Activated naive CD4-positive, alpha-beta T cell (primary cell): ENCODE measurements at places on chromosomes 1 and 21.
A peak's percentile ranks its signal among the peaks of the same experiment; 100 is the strongest.

DNA sequence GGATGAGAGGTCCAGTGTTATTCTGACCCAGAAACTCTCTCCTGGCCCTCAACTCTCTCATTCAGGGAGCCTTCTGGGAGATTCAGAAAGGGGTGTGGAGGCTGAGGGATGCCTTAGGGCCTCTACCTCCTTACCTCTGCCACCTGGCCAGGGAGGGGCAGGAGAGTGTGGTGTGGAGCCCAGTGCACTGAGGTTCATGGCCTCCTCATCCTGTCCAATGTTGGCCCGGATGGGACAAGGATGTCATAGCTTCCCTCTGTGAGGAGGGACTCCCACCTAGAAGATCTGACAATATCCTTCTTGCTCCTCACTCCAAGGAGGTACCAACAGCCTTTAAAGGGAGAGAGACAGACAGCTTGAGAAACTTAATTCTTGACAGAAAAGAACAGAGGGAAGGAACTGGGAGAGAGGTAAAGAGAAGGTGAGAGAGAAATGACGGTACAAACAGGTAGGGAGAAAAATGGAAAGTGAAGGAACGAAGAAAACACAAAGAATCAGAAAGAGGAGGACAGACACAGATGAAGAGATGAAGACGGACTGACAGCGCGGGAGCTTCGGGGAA, 779 bp downstream of the BEND5 start:
- DNase-seq: no peak

GRCh38 chr21:33339918-33340317, 15.1 kb downstream of the IFNAR1 start:
- DNase-seq: no peak

GRCh38 chr21:43957128-43957571, 55.0 kb upstream of the TRAPPC10 start:
- DNase-seq: no peak

DNA sequence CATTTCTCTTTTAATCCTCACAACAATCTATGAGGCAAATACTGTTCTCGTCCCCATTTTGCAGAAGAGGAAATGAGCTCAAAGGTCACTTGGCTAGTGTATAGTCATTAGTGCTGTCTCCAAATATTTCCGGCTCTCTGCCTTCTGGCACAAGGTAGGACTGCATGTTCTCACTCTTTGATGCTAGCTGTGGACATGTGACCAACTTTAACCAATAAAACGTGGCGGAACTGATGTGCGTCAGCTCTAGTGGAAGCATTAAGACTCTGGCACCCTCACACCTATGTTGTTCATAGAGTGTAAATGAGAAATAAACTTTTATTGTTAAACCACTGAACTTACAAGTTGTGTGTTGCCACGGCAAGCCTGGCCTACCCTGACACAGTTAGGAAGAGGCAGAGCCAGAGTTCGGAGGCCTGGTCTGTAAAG, 5.0 kb upstream of the KIF21B start:
- DNase-seq: no peak

DNA sequence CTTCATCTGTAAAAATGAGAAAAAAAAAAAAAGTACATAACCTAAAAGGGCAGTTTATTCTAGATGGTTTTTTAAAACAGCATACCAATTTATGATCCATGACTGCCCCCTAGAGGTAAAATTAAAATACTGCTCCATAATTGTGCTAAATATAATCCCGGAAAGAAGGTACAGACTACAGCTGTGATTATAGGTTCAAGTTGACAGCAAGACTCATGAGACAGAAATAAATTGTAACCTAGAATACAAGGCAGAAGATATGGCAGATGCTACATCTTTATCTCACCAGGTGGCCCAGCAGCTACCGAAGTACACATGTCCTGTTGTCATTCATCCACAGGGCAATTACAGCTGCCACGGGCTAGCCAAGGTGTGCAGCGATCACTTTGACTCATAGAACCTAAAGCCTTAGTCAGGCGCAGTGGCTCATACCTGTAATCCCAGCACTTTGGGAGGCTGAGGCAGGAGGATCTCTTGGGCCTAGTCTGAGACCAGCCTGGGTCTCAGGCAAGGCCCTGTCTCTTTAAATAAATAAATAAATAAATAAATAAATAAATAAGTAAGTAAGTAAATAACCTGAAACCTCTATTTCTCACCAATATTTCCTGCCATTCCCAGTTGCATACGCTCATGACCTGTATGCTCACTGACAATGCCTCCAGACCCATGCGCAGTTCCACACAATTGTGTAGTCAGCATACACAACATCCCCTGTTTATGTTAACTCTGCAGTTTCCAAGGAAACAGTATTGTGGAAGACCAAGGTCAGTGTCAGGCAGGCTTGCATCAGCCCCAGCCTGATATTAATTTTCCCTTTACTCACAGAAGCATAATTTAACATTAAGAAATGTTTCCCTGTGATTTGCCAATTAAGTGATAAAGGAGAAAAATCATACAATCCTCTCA, 18.3 kb upstream of the PPIE start:
- no peak for DNase-seq

DNA sequence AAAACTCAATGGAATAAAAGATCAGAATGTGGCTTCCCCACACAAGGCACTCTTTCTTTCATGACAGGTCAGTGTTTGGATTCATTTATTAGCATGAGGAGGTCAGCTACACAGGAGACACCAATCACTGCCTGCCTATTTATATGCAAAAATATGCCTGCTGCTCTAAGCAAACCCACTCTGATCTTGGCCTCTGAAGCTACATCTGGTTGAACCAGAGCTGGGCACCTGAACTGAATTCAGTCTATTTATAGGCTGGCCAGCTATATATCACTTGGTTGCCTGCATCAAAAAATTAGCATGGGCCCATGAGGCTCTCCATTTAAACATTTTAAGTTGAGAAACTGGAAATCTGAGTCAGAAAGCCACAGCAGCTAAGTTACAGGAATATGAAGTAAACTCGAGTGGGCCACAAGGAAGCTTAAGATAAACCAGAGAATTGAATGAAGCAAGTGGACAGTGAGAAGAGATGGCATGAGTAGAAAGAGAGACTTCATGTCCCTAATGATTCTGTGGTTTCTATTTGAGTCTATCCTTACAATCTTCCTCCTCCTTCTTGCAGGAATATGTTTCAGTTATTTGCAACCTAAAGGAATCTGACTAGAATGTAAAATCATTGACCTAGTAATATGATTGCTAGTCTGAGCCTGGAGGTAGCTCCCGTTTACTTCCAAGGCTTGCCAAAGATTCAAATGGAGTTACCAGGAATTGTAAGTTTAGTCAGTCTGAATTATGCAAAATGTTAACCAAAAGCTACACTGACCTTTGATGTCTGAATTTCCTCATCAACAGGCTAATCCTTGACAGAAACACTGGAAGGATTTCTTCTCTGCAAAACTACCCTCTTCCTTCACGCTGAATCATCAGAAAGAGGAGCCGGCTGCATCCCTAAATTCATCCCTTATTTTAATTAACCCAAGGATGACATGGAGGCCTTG, 17.7 kb downstream of the DDAH1 start:
- no peak for DNase-seq

DNA sequence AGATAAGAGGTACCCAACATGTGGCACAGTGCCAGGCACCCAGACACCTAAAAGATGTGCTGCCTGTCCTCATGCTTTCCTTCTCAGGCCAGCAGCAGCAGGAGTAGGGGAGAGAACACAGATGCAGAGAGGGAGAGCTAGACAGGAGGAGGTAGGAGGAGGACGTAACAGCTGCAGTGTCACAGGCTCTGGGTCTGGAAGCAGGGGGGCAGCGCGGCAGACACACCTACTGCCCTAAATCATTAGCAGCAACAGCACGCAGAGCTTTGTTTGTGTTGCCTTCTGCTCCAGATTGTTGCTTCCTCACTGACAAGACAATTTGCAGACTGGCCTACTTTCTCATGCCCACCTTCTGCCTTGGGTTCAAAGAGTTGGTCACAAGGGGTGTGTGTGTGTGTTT, 196.7 kb upstream of the DAB1 start:
- no peak for DNase-seq

DNA sequence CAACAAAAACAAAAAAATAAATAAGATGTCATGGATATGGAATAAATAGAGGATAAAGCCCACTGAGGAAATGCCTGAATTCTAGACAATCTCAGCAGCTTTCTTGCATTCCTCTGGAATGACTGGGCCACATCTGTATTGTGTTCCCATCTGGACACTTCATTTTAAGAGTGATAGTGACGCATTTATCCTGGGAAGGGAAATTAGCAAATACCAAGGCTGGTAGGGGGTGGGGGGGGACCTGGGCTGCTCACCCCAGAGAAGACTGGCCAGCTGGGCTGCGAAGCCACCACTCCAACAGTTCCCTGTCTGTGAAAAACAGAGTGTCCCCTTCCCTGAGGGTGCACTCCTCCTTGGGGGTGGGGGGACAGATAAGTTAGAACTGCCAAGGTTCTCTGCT, 106.3 kb downstream of the HIVEP3 start:
- DNase-seq: no peak

GRCh38 chr21:25818551-25818950, 83.8 kb downstream of the GABPA start:
- no peak for DNase-seq

GRCh38 chr1:202249846-202250245, 56.2 kb downstream of the LGR6 start:
- DNase-seq: no peak

DNA sequence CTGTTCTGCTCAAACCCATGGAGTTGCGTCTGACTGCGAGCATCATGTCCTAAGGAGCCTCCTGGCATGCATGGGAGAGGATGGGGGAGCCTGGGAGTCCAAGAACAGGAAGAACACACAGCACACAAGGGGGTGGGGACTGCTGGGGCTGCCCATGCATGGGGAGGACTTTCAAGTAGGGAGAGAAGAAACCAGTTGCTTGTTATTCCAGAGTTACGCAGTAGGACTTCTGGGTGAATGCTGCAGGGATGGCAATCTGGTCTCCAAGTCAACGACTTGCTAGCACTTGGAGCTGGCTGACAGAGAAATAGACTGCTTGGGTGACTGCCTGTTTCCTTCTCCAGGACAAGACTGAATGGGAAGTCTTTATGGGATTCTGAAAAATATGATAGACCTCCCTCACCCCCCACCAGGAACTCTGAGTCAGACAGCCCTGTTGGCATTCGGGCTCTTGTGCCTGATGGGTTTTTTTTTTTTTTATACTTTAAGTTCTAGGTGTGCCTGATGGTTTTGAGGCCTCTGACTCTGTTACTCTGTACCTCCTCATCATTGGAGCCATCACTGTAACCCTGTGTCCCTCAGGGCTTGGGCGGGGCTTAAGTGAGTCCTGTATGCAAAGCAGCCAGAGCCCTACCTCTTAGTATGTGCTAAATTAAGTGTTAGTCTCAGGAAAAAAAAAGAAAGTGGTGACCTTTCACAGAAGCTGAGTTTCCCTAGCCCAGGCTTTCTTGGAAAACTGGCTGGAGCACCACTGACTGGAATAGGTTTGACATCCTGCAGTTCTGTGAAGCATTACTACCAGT, 30.3 kb downstream of the MAP3K21 start:
- no peak for DNase-seq

- no peak for DNase-seq
These were observed 15.4 kb downstream of the LIN9 start for GRCh38 chr1:226293553-226293920.

DNA sequence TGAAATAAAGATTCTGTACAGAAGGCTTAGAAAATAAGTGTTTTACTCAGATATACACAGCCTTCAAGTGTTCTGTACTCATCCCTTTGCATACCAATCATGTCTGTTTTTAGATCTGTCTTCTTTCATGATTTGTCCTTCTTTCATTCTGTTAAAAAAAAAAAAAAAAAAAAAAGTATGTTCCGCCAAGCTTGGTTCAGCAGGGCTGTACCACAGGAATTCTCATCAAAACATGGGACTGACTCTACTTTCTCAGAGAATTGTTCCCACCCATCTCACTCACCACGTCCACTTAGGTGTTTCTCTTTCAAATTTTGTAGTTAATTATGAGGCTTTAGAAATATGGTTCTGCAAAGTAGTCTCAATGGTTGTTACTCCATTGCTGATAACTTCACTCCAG, 119.0 kb downstream of the AK5 start:
- no peak for DNase-seq

GRCh38 chr1:78892260-78892840, 114.2 kb downstream of the ADGRL4 start:
- DNase-seq: no peak

GRCh38 chr1:15835205-15835740, 12.2 kb upstream of the SPEN start:
- DNase-seq: peak; percentile 60

DNA sequence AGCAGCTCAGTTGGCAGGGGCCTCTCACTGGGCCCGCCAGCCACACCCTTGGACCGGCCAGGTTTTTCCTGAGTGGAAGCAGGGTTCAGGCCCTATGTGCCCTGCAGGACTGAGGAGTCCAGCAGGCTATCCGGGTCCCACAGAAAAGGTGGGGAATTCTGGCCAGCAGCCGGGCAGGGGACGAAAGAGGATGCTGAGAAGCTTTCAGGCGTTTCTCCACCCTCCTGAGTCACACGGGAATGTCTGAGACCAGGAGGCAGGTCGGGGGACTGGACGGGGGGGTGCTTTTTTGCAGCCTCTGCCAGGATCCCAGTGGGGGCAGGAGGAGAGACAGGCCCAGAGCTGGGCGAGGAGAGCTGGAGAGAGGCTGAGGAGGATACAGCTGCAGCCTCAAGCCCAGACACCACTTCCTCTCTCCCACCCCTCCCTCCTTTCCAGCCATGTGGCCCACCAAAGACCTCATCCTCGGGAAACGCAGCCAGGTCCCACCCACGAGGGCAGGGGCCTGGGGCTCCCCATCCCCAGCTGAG, 105.4 kb downstream of the SPSB1 start:
- no peak for DNase-seq

GRCh38 chr1:117466761-117467160, 99.5 kb downstream of the MAN1A2 start:
- DNase-seq: no peak

DNA sequence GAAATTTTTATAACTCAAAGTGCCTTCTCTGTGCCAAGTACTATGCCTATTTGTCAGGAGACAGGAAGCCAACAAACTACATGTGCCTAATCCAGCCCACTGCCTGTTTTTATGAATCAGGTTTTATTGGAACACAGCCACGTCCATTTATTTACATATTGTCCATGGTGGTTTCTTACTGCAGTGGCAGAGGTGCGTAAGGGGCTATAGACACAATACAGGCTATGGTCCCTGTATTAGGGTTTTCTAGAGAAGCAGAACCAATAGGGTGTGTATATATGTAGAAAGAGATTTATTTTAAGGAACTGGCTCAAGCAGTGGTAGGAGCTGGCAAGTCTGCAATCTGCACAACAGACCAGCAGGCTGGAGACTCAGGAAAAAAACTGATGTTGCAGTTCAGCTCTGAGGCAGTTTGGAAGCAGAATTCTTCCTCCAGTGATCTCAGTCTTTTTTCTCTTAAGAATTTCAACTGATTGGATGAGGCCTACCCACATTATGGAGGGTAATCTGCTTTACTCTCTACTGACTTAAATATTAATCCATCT, 15.4 kb downstream of the PPIE start:
- no peak for DNase-seq
